NCI-H774 (cell line): ENCODE measurements at places on chromosomes 4 and X.

- DNase-seq, result no peak
These were observed 73.3 kb upstream of the PPP3CA start for GRCh38 chr4:101420661-101421060.

- no peak for DNase-seq
These were observed 163.5 kb upstream of the TLL1 start for GRCh38 chr4:165709516-165709915.

DNA sequence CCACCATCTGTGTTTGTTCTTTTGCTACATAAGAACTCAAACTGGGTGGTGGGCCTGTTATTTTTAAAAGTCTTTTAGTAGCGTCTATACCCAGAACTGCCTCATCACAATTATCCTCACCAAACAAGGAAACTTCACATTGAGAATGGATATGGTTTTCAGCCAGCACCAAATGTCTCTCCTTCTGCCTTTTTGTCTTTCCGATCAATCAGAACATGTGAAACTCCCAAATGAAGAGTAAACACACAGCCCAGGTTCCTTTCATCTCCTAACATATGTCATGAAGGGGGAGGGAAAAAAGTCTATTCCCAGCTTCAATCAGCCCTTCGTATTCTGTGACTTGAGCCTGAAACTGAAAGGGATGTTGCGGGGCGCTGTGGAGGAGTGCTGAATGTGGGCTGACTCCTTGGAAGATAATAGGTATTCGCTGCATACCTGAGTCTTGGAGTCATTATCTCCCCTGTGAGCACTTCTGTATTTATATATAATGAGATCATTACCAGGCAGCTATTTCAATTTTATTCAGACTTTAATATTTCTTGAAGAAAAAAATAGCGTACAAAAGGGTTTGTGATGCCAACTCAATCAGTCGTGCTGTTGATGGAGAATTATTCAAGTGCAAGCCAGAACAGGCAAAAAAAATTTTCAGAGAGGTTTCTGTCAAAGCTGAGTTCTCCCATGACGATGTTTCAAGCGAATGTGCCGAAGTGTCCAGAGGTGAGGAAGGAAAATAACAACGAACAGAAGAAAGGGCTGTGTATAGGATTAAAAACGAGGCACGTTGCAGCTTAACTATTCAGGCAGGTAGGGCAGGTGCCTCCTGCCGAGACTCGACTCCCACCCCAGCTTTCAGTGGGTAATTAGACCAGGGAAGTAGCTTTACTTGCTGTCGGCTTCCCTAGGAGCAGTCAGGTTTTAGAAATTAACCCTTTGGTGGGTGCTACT, 163.9 kb upstream of the NOCT start:
- DNase-seq, result no peak

GRCh38 chr4:11469650-11470437, 41.1 kb upstream of the HS3ST1 start:
- no peak for DNase-seq

DNA sequence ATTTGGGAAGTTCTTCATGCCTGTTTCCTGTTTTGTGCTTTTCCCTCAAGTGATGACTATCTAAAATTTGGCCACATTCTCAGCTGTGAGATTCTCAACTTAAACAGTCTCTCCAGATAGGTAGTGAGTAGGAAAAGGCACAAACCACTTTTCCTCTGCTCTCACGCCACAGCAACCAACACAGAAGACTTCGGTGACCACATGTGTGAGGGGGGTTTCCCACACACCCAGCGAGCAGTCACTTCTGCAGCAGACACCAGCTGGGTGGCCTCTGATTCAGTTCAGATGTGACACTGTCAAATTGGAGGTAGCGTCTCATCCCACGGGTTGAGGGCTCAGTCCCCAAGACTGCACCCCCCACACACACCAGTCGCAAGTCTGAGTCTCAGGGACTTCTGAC, 25.1 kb upstream of the CLDN34 start:
- no peak for DNase-seq

DNA sequence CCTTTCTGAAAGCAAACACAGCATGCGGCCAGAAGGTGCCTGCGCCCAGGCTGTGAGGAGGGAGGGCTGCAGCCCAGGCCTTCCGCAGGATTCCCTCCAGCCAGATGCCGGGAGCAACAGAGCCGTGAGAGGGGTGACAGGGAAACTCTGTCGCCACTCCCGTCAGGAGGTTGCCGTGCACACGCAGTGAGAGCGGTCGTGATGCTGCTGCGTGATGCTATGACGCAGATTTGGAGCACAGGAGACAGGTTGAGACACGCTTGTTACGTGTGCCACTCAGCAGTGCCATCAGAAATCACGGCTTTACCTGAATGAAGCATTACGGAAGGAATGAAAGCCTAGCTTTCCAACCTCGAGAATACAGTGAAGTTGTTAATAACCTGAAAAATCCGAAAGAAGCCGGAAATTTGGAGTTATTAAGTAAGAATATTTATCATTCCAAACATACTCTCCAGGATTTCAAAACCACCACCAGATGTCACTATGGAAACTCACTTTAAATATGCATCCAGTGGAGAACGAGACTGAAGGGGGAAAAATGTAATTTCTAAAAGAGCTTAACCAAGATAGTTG, 54.4 kb downstream of the FAT1 start:
- DNase-seq, result no peak

DNA sequence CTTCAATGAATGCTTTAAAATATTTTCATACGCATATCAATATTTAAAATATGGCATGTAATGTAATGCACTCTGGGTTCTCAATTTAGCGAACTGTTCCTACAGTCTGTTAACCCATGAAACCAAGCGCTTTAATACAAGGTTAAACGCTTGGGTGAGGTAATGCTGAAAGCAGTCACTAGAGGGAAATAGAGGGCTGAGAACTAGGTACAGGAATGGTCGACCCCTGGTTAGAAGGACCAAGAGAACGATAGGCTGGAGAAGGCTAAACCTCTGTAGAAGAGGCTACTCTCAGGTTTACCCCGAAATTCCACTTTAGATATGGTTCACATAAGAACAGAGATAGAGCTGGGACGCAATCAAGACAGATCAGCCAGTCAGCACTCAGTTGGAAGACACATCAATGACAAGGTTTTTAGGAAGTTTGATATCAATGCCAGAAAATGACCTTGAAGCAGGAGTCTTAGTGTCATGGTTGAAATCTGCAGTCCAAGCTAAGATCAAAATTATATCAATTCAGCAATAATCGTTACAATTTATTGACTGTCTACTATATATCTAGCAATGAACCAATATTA, 26.9 kb downstream of the ARSJ start:
- no peak for DNase-seq

- no peak for DNase-seq
These were observed 36.1 kb downstream of the STARD8 start for GRCh38 chrX:68683580-68683979.

DNA sequence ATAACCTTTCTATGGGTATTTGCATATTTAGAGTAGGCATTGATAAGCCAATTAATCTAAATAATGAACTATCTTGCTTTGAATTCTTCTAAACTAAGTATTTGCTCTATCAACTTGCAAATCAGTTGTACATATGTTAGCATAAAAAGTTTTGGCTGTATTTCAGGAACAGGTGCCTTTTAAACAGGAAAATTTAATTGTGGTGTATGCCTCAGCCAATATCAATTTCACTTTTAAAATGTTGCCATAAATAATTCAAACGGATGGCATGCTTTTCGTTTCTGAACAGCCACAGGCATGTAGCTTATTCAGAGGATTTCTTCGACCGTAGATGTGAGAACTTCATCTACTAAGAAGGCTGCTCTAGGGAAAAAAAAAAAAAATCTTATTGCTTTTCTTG, 99.9 kb downstream of the DCLK2 start:
- DNase-seq, result no peak

GRCh38 chrX:133094098-133094731, 2.7 kb downstream of the USP26 start:
- no peak for DNase-seq

- no peak for DNase-seq
These were observed 52.2 kb downstream of the CXorf49B start for GRCh38 chrX:71815121-71815905.

- DNase-seq, result no peak
These were observed 69.8 kb upstream of the PRSS48 start for GRCh38 chr4:151207186-151207585.

DNA sequence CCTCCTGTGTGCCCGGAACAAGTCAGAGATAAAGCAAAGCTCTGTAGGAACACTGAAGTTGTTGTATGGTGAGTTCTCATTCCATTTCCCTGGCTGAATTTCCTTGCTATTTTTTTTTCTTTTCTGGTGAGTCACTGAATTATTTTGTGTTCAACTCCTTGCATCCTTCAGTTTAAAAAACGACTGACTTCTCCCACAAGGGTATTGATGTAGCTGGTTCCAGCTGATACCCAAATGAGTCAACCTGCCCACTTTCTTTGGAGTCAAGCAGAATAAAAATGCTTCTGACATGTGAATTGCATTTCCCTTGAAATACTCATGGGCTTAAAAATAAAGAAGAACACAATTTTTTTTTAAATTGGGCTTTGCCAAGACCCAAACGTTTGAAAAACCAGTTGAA, 85.5 kb downstream of the SHOX start:
- no peak for DNase-seq

- DNase-seq, result no peak
These were observed 46.6 kb downstream of the ZFP42 start for GRCh38 chr4:188042191-188042590.

DNA sequence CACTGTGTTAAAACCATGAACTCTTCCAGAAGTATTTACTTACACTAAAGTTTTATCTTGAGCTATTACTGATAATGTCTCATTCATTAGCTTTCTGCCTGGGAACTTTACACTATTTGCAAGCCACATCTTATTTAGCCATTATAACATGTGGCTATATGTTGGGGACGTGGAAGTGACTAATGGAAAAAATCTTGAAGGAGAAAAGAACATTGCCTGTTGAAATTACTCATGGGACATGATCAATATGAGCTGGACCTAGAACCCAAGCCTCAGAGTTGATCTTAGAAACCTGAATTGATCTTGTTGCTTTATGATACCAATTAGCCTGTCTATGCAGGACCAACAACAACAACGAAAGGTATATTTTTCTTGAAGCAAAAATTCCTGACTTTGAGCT, 22.5 kb upstream of the ARHGAP6 start:
- no peak for DNase-seq

GRCh38 chr4:72112514-72113156, 80.8 kb downstream of the NPFFR2 start:
- no peak for DNase-seq

- DNase-seq, result no peak
These were observed at the start of gene ACE2 for GRCh38 chrX:15600745-15601144. TSS of gene ACE2 (minus strand) at chrX:15600960. CDS start at chrX:15600911, 49 bp downstream.

- DNase-seq, result no peak
These were observed 56.7 kb upstream of the ENPP6 start for GRCh38 chr4:184274286-184274951.

- DNase-seq, result no peak
These were observed 153.8 kb downstream of the NR3C2 start for GRCh38 chr4:148288448-148288847.

DNA sequence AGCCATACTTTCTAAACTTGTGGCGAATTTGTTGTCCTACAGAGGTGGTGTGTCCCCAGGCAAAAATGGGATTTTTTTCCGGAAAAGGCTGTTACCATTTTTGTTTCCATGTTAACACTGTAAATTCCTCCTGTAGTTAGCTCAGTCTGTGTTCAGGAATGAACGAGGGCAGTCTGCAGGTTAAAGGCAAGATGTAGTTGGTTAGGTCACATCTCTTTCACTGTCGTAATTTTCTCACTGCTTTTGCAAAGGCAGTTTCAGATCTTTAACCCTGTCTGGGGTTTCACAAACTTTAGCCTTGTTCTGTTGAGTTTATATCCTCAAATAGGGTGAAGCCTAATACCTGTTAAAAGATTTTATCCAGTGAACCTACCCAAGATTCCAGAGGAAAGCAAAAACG, 50.5 kb upstream of the PUDP start:
- DNase-seq, result no peak

DNA sequence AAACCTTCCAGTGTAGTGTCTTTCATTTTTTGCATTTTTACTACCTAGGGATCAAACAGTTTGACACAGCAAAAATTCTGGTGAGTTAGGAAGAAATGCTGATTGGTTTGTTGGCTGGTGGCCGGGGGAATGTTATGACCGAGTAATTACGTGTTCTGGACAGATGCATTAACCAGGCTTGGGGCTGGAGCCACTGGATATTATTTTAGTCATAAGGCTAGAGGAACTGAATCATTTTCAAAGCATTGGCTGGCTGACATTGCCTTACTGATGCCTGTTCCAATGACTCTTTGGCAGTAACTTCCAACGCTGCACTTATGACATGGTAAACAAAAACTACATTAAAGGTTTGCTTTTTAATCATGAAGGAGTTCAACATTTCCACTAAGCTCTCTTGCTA, 84.6 kb downstream of the FBXO8 start:
- no peak for DNase-seq

DNA sequence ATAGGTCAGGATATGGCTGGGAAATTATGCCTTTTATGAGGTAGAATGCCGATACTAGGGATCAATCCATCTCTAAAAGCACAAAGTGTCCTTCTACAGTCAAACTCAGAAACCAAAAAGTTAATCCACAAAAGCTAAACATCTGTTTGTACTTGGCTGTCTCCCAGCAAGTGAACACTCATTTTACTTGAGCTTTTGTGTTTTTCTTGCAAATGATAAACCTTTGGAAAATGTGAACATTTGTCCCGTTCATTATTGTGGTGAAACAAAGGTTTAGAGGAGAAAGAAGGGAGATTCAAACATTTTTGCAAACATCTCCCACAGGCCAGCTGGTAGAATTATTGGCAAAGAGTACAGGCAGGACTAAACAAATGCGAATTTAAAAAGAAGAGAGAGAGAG, 300.6 kb upstream of the SPANXN1 start:
- DNase-seq, result no peak

GRCh38 chr4:856225-856901, 30.4 kb upstream of the CPLX1 start:
- no peak for DNase-seq

- DNase-seq, result no peak
These were observed 665.5 kb downstream of the TLL1 start for GRCh38 chr4:166538491-166539005.

DNA sequence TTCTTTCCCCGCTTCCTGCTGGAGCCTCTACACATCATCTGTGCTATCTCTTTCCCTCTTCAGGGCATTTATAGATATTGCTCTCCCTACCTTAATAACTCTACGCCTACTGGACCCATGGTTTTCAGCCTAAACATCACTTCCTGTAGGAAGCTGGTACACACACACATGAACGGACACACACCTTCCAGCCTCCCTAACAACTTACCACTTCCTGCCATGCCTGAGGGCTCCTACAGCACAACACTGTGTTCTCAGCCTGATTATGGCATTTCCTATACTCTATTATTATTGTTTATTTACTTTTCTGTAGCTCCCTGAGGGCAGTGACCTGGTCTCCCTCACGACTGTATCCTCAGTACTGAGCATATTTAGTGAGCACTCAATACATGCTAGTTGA, 163.6 kb upstream of the MAP3K15 start:
- no peak for DNase-seq

- no peak for DNase-seq
These were observed 81.7 kb downstream of the RELL1 start for GRCh38 chr4:37604461-37604860.

GRCh38 chrX:109351557-109351956, 130.3 kb downstream of the GUCY2F start:
- no peak for DNase-seq

GRCh38 chr4:40630335-40631021, 814 bp upstream of the RBM47 start:
- DNase-seq, result no peak

GRCh38 chrX:87518504-87518903, 902 bp downstream of the KLHL4 start:
- DNase-seq, result no peak
